ENCODE measurements at places on chromosomes 5 and 9.

DNA sequence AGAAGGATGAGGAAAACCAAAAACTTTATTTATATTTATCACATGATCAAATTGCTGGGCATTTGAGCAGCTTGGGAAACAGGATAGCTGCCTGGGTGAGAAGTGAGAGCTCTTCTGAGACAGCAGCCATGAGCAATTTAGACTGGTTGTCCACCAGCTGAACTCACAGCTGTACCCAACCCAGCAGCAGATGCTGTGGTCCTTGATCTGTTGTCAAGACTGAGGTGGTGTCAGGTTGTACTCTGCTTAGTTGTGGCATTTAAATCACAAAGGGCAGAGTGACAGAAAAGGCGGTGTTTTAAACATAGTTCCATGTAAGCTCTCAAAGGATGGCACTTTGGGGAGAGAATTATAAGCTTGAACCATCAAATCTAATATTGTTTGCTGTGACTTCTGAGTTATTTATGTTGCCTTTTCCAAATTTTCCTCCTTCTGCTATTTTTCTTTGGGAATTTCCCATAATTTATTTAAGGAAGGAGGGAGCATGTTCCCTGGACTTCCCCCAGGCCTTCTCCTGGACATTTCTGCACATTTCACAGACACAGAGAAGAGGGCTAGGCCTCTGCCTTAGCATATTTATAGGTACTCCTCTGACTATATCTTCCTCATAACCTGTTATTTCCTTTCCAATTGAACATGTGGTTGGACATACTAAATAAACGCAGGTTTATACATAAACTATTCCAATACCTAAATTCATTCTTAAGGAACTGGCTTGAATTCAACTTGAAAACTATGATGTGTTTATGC is 117.7 kb upstream of the FER start:
- ATAC-seq = no peak

GRCh38 chr9:124954255-124954654 is 13.4 kb upstream of the GOLGA1 start:
- ATAC-seq = no peak

DNA sequence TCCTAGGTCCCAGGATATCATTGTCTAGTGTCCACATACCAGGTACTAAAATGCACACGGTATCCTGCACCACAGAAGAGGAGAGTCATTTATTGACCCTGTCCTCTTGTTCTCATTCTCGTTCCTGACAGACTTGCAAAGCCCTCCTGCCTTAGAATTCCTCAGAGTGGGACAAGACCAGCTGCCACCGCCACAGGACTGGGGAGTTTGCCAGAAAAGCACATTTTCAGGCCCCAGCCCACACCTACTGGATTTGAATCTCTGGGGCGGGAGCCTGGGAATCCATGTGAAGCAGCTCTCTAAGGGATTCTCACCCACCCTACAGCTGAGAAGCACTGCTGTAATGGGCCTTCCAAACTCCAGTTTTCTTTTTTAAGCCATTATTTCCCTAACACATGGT is 68.0 kb upstream of the FANCC start:
- ATAC-seq = no peak

DNA sequence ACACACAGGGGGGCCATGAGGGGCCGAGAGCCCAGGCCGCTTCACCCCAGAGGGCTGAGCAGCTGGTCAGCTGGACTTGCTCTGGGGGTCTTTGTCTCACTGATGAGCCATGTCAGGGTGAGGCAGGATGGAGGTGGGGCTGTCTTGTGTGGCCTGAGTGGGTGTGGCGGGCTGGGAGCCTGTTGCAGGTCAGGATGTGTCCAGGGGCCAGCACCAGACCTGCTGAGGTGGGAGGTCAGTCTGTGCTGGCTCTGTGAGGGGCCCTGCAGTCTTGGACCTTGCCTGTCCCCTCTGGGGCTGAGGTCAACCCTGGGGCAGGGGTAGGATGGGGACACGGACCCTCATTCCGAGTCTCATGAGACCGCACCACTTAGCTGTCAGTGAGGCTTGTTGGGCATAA is 56.9 kb downstream of the RXRA start:
- ATAC-seq = no peak

GRCh38 chr5:149337736-149338135 is 7.6 kb upstream of the GRPEL2 start:
- ATAC-seq = no peak

DNA sequence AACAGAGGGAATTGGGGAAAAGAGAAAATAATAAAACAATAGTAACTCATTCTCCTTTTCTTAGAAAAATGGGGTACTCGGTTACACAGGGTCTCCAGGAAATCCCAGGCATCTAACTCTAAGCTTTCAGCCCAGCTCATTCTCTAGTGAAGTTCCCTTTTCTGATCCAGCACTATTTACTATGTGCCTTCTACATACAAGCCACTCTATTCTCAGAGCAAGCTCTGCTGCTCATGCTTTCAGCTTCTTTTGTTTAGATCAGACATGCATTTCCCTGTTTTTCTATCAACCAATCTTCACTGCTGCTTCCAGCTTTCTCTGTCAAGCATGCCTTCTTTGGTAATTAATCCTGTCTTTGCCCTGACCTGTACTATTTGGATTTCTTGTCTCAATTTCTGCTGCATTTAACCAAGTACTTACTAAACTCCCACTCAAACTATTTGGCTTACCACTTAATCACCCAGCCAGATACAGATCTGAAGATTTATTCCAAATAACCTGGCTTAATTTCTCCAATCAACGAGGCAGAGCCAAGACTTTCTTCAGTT is 25.3 kb downstream of the OSMR start:
- ATAC-seq = no peak

DNA sequence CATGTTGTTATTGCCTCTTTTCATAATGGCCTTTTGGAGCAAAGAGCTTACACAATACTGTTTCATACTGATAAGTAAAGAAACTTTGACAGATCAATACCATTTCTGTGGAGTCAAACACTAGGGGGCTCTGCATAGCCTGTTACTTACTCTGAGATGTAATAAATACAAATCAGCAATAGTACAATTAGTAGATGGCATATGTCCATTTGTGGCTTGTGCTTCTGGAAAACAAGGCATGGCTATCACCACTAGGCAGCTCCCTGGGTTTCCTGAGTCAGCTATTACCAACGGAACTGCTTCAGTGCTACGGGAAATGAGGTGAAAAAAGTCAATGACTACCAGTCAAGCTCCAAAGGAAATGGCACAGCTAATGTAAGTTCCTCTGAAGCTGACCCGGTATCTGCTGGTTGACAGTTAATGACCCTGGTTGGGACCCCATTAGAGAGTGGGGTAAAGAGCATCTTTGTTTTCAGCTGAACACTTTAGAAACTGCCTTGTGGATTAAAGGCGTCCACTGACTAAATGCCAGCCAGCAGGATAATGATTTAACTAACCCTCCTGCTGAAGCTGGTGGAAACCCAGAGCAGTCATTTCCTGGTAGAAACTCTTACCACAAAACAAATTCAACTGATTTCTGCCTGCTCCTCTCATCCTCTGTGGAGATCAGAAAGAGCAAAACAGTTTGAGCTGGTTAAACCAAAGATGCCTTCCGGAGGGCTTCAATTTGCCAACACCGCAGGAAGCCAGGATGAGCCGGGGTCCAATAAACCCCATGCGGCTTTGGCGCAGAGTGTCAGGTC is 69.0 kb upstream of the FAM169A start:
- peak; percentile 77 for ATAC-seq

GRCh38 chr9:108852079-108852478 is 3.7 kb downstream of the ACTL7B start:
- no peak for ATAC-seq

DNA sequence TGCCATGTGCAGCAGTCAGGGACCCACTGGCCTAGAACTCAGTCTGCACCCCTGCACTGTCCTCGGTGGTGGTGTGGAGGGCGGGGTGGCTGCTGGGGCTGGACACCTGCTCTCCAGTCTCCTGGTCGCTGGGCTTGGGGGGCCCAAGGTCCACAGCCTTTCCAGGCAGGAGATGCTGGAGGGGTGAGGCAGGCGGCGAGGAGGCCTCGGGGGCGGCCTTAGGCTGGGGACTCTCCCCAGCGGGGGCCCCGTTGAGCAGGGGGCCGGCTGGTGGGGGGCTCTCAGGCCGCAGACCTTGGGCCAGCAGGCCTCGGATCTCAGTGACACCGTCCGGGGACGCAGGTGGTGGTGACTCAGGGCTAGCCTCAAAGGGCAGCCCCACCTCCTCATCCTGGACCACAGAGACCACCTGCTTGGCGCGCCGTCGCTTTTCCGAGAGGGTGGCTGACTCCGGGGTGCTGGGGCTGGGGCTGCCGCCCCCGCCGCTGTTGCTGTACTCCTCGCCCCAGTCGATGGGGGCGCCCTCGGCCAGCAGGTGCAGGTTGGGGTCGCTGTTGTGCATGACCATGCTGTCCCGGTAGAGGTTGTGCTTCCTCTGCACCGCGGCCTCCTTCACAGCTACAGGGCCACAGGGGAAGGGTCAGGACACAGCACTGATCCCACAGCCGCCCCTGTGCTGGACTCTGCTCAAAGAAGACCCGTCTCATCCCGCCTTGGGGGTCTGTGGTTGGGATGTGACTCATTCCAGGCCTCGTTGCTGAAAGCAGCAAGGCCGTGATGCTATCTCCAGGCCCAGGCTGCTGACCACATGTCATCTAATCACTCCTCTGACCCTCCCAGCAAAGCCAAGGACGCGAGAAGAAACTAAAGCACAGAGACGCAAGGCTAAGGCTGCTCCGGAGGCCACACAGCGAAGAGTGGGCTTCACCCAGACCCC is 55.8 kb downstream of the LRSAM1 start:
- ATAC-seq = no peak
